ENCODE measurements at places on chromosomes 7 and 10.

DNA sequence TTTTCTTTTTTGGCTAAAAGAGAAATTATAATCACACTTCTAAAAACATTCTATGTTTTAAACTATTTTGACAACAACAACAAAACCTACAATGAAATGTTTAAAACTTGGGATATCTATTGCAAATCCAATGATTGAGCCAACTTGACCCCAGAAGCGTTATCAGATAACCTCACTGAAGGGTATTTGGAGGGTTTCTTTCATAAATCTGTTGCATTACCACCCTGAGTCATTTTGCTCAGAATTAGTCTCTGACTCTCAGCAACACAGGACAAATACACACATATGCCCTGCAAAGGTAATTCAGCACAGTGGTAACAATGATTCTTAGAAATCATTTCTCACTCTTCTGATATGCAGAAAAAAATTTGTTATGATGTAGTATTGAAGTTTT is 2.3 kb upstream of the COL1A2 start:
- no peak for DNase-seq

GRCh38 chr10:61765176-61766087 is 102.7 kb downstream of the CABCOCO1 start:
- DNase-seq = peak; percentile 18

DNA sequence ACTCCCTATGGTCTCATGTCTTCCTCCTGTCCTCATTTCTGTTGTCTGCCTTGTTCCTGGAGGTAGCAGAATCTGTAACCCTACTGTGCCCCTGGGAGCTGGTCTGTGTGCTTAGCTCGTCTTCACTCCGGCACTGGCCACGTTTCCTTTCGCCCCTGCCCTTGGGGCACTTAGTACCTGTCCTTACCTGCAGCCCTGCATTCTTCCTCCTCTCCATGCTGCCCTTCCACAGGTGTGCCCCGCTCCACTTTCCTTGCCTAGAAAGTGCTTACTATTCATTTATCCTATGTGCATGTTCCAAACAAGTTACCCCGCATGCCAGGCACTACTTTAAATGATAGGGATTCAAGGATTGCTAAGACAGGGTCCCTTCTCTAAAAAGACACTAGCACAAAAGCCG is 199.9 kb upstream of the ZMIZ1 start:
- no peak for DNase-seq

DNA sequence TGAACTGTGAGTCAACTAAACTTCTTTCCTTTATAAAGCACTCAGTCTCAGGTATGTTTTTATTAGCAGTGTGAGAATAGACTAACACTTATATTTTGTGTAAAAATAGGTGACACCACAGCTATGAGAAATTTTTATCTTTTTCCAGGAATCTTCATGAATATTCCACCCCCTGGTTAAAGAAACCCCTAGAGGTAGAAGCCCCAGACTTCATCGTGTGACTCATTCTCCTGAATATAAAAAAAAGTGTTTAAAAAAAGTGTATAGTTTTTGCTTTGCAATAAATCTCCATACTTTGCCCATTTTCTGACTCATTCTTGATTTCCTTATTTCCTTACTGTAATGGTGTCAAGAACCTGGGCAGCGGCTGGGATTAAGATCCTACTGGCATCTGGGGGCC is 667.6 kb upstream of the CELF2 start:
- DNase-seq = no peak

DNA sequence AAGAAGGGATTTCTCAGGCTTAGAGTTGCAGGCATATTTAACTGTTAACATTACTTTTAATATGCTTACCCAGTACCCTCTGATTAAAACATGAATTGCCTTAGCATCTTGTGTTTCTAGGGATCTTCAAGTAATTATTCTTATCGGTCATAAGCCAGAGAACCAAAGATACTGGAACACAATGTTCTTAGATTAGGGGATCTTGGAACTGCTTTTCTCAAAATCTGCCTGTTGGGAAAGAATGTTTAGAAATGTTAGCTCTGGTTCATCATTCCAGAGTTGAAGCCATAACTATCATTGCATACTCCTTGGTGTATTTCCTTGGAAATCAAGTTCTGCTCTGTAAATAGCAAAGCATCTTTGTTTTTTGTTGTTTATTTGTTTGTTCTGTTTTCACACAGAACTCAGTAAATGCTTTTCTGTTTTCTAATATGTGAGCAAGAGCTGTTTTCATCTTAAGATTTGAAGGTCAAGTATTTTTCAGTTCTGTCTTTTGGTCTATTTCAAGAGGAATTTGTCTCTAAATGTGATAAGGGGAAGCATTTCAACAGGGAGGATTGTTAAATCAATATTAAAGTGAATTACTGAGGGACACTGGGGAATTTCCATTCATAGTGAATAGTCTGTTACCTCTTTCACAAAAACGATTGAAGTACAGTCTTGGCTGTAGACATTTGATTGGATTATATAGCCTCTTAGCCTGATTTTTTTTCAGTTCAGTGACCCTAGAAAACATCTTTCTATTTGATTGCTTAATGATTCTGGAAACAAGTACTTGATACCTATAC is 103.2 kb upstream of the CYP26C1 start:
- no peak for DNase-seq

- no peak for DNase-seq
These were observed 17.9 kb upstream of the GDF10 start for GRCh38 chr10:47282005-47282656.

DNA sequence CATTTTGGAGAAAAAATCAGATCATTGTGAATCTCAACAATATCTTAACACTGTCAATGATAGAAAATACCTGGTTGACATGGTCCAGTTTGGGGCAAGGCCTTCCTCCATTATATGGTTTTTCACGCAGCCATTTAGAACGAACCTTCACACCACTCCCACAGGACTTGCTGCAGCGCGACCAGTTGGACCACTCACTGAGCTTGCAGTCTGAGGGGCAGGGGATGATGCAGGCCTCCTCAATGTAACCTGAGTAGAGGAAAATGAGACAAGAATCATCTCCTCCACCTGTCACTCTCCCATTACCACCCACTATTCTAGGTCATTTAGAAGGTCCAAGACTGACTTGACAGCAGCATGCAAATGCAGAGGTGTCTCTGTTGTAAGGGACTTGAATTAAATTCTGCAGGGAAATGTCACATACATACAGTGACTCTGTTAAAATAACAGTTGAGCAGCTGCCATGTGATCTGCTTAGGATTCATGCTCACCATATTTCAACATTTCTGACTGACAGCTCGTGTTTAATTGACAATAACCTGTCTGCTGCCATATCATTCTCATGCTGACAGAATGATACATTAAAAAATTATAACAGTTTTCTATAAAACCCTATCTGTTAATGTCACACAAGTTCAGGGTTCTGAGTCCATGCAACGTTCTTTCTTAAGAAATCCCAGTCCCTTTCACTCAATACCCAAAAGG is 403.0 kb downstream of the THSD7A start:
- DNase-seq = no peak

DNA sequence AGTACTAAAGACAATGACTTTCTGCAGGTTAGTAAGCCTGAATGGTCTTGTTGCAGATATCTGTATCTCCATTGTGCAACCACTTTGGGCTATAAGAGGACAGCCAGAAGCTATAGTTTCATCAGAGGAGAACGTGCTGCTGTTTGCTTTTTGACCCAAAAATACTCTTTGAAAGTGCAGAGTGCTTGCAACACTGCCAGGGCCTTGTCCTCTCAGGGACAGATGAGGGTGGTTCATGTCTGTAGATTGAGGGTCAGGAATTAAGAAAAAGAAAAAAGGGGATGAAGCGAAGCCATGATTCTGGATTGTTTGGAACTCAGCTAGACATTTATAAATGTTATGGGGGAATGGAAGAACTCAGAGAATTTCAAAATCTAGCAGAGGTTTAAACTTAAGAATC is 212.5 kb downstream of the SEC23IP start:
- DNase-seq = no peak

- no peak for DNase-seq
These were observed 359.6 kb downstream of the ARL4A start for GRCh38 chr7:13047061-13047460.

DNA sequence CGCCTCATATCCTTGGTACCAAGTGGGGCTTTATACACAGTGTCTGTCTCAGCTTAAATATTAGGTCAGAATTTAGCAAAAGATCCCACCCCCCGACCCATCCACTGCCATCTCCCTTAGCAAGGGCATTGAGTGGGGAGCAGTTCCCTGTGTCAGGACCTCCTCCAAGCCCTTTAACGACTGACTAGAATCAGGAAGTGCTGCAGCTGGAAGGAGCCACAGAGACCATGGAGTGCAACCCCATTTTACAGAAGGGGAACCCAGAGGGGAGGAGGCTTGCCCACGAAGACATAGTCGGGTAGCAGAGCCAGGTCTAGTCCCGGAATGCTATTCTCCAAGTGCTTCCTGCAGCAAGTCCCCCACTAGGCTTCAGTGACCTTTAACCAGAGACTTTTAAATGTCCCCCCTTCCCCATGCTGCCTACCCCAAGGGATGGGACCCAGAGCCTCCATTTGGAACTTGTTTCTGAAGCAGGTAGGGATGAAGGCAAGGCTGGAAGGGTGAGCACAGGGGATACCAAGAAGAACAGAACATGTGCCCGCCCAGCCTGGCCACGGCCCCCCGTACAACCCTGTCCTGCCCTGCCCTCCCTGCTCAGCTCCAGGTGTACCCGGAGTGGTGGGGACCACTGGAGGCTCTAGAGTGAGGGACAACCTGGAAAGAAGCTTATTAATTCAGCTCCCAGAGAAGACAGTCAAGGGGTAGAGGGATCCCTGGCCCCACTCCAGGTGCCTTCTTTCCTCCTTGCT is 41.3 kb downstream of the C10orf105 start:
- no peak for DNase-seq

GRCh38 chr10:77374189-77374656 is 263.4 kb downstream of the KCNMA1 start:
- DNase-seq = no peak

DNA sequence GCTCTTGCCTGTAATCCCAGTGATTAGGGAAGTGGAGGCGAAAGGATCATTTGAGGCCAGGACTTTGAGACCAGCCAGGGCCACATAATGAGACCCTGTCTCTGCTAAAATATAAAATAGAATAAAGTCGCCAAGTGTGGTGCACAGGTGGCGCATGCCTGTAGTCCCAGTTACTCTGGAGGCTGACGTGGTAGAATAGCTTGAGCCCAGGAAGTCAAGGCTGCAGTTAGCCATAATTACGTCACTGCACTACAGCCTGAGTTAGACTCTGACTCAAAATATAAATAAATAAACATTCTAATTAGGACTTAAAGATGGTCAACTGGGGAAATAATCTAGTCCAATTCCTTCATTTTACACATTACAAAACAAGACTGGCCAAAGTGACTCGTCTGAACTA is 768 bp downstream of the CHCHD2 start:
- DNase-seq = peak; percentile 67

GRCh38 chr10:103278862-103279298 is 1.9 kb downstream of the INA start:
- DNase-seq = no peak

GRCh38 chr10:111539246-111539645 is 462.4 kb downstream of the ADRA2A start:
- no peak for DNase-seq

- no peak for DNase-seq
These were observed 1201.1 kb downstream of the SORCS1 start for GRCh38 chr10:105963334-105963884.

DNA sequence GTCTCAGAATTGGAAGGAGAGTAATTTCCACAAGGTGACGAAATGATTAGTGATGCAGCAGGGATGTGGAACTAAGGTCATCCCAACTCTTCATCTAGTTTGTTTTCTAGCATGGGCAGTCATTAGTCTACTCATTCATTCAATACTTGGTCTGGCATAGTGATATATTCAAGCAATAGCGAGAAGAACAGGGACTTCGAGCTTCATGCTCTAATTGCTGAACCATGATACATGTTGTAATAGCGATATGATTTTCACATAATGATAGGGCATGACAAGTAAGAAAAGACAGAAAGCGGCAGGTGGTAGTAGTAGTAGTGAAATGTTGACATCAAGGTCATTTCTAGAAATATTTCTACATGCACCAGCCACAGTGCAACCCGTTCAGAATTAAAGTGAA is 652.1 kb downstream of the PHTF2 start:
- no peak for DNase-seq

DNA sequence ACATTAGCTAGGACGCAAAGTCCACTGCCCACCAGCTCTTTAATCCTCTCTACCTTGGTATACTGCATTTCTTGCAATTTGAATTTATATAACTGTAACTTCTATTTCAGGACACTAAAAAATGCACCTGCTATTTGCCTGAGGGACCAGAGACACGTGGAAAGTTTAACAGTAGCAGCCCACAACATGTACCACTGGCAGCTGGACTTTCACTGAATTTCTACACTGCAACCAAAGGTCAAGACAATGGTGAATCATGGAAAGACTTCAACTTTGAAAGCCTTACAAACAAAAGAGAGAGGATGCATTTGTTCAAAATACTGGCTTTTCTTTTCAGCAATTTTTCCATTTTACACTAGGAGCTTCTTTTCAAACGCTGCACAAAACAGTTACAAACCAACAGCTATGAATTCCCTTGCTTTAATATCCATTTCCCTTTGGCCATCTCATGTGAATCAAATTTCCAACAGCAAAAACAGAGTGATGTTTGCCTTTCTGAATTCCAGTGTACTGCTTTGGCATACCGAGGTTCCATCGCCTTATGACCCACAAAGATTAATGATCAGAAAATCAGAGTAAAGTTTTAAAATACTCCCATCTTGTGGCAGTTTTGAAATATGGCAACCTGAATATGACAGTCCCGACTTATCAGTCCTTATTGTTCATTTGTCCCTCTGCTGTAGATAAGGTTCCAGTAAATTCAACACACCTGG is 29.9 kb upstream of the HNRNPH3 start:
- DNase-seq = peak; percentile 20

GRCh38 chr10:26446258-26446657 is 8.1 kb downstream of the APBB1IP start:
- DNase-seq = no peak

DNA sequence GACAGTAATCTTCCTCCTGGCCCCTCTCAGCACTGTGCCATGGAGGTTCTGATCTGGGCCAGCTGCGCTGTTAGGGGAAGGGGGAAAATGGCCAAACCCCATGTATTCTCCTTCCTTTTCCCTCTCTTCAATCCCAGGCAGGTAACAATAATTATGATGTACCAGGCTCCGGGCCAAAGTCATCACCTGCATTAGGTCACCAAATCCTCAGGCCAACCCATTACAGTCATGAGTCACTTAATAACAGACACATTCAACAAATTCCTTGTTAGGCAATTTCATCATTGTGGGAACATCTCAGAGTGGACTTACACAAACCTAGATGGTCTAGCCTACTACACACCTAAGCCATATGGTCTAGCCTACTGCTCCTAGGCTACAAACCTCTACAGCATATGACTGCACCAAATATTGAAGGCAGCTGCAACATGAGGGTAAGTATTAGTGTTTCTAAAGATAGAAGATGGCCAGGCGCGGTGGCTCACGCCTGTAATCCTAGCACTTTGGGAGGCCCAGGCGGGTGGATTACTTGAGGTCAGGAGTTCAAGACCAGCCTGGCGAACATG is 2.2 kb upstream of the HSPB1 start:
- no peak for DNase-seq

DNA sequence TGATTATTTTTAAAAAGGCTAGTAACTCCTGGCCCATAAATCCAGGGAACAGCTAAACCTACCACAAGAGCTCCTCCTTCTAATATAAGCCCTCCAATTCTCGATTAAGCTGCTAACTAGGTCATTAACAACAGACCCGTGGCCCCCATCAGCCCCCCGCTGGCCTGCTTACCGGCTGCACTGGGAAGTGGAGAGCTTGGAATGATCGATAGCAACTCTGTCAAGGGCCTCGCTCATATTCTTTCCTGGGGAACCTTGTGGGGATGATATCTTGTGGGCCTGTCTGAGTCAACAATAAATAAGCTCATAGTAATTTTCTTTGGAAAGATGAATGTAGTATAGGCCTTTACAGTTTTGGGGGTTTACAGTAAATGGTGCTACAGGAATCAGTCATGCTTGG is 353.5 kb downstream of the TCERG1L start:
- no peak for DNase-seq

All from CD4-positive, alpha-beta memory T cell (primary cell).